ENCODE measurements at places on chromosomes 11 and 22.

DNA sequence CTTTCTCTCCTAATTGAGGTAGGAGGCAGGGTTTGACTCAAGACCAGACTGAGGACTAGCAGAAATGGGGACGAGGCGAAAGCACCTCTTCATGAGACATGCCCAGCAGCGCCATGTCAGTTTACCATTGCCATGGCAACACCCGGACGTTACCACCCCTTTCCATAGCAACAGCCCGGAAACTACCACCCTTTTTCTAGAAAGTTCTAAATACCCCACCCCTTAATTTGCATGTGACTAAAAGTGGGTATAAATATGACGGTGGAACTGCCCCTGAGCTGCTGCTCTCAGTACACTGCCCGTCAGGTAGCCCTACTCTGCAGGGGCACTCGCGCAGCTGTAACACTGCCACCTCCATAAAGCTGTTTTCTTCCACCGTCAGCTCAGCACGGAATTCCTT is 5.9 kb upstream of the RAC2 start:
- no peak for DNase-seq

GRCh38 chr11:36237391-36237790 is 51.8 kb downstream of the COMMD9 start:
- no peak for DNase-seq

GRCh38 chr11:20909995-20910726 is 240.8 kb downstream of the NELL1 start:
- no peak for DNase-seq

DNA sequence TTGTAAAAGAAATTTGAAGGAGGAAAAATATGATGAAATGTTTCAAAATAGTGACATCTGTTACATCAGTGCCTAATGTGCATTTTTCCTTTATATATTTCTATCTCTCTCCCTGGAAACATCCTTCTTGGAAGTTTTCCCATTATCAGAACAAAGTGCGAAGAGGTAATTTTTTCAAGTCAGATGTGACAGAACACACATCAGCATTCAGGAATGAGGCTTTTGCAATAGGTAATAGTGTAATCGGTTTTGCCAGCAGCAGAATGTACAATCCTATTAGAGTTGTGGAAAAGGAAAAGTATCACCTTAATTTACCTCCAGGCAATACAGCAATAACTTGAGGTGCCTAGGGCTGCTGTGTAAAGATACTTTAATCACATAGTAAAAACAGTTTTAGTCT is 275.8 kb downstream of the FAT3 start:
- no peak for DNase-seq

DNA sequence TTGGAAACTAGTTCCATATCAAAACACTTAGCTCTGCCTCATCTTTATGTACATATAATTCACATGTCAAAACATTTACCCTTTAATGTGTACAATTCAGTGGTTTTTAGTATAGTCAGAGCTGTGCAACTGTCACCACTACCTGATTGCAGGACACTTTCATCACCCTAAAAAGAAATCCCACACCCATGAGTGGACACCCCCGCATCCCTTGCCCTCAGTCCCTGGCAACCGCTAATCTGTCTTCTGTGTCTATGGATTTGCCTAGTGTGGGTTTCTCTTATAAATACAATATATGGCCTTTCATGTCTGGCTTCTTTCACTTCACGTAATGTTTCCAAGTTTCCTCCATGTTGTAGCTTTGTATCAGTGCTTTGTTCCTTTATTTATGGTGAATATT is 8.6 kb upstream of the EMID1 start:
- no peak for DNase-seq

DNA sequence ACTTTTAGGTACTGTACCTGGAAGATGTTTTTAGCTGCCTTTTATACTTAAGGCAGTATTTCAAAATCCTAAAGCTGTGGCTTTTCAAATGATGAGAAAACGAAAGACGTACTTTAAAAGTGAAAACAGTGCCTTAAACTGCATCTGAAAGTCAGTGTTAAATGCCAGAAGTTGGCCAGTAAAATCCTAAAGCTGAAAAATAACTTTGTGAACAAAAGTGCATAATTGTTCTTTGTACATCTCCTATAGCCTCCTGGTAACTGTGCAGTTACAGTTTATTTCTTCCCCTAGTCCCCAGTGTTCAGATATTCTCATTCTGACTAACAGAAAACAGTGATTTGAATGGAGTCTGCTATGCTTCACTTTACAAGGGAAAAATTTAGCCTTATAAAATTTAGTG is 6.8 kb downstream of the EED start:
- DNase-seq, result no peak

Measured in CD4-positive, alpha-beta T cell (primary cell).